ENCODE measurements at places on chromosomes 4 and X. TPM values are rescaled to one million over a fixed set of nuclear protein-coding genes. Genes with fewer than 3 reads are reported as not detected.

RIBC1 gene
- total RNA-seq: 0.42 TPM

ZAR1 gene
- not detected for total RNA-seq

PABPC4L gene
- total RNA-seq: 1.6 TPM

GAGE12G gene
- not detected for total RNA-seq

NHS gene
- total RNA-seq: 1.1 TPM

All from endothelial cell of umbilical vein (primary cell).